Osteoblast (primary cell): ENCODE measurements at places on chromosomes 16 and 17. TPM values are rescaled to one million over a fixed set of nuclear protein-coding genes. Genes with fewer than 3 reads are reported as not detected.

- H3K27ac ChIP-seq = no peak overlapping the region
- H3K27me3 ChIP-seq = no peaks in the 10 kb centered on the region
- no peaks in the 10 kb centered on the region for H3K36me3 ChIP-seq
- H3K4me1 ChIP-seq = peaks cover 2% of the 10 kb centered on the region
- H3K4me3 ChIP-seq = no peak overlapping the region
- no peak for DNase-seq
These were observed 26.8 kb upstream of the KDM6B start for GRCh38 chr17:7807206-7807605.

- H3K27ac ChIP-seq = no peak overlapping the region
- DNase-seq = no peak
- H3K27me3 ChIP-seq = no peaks in the 10 kb centered on the region
- H3K4me3 ChIP-seq = no peak overlapping the region
These were observed 325.4 kb downstream of the ZFHX3 start for GRCh38 chr16:72722552-72722951.

GRCh38 chr16:81175325-81175891 lies 63.1 kb upstream of the BCO1 start:
- peaks cover 11% of the 10 kb centered on the region for H3K4me1 ChIP-seq
- H3K36me3 ChIP-seq = no peaks in the 10 kb centered on the region
- H3K4me3 ChIP-seq = no peak overlapping the region

GP1BA gene
- total RNA-seq = not detected in 2 replicates

- H3K27me3 ChIP-seq = no peaks in the 10 kb centered on the region
- peak; percentile 19 for DNase-seq
- H3K4me1 ChIP-seq = peaks cover 43% of the 10 kb centered on the region
- peaks cover 4% of the 10 kb centered on the region for H3K36me3 ChIP-seq
- H3K4me3 ChIP-seq = peak overlapping the region; percentile 100
- peak overlapping the region; percentile 15 for H3K27ac ChIP-seq
These were observed 540 bp upstream of the ACLY start for GRCh38 chr17:41919165-41919817.

DNA sequence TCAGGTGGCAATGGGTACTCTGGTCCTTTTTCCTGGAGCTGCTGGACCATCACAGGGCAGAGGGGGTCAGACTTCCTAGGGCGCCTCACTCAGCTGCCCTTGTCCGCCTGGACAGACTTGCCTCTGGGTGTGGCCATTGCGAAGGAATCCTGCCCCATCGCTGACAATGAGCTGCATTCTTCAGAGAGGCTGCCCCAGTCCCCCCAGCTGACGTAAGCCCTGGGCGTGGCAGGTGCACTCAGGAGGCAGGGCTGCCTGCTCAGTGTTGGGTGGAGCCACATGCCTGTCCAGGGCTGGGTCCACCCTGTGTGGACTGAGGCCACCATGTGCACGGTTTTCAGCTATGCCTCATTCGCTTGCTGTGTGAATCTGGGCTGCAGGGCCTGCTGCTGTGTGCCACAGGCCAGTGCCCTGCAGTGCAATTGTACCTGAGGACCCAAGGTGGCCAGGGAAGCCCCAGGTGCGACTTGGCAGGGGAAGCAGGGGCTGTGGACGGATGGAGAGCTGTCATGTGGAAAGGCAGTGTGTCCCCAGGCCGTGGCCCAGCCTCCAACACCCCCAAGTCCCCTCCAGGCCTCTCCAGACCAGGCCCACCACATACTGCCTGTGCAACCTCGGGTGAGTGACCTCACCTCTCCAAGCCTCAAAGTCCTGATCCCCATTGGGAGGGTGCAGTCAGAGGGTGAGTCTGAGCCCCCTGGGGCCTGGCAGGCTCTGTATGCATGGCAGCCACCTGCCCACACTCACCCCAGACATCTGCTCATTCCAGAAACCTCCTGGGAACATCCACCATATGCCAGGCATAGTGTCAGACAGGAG lies 14.0 kb upstream of the MPRIP start:
- no peak overlapping the region for H3K4me3 ChIP-seq
- DNase-seq = peak; percentile 94
- no peaks in the 10 kb centered on the region for H3K27me3 ChIP-seq

OR1G1 gene
- total RNA-seq = not detected in 2 replicates

- H3K4me3 ChIP-seq = no peak overlapping the region
- H3K36me3 ChIP-seq = no peaks in the 10 kb centered on the region
- no peaks in the 10 kb centered on the region for H3K4me1 ChIP-seq
- DNase-seq = no peak
These were observed 110.7 kb downstream of the RAP1GAP2 start for GRCh38 chr17:2906901-2907300.
